ENCODE measurements at places on chromosomes 6 and 20.

GRCh38 chr6:93183531-93183972 is 235.8 kb downstream of the EPHA7 start:
- no peak for DNase-seq

- DNase-seq: no peak
These were observed 55.7 kb downstream of the TMEM242 start for GRCh38 chr6:157267654-157268053.

- no peak for DNase-seq
These were observed 43.1 kb downstream of the POPDC3 start for GRCh38 chr6:105136431-105137350.

- DNase-seq: no peak
These were observed 77.5 kb downstream of the ATXN1 start for GRCh38 chr6:16683641-16684194.

DNA sequence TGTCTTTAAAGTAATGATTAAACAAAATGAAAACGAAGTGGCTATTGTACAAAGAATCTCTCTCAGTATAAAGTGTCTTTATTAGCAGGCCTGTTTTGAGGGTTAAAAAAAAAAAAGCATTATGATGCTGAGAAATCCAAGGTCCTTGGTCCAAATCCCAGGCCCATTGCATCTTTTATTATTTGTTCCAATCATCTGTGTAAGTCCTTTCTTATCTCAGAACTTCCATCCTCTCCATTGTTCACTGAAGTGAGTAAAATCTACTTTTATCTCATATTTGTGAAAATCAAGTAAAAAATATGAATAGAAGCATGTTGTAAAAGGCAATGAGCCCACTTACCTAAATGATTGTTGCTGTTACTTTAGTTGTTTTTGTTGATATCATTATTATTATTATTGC is 499.1 kb upstream of the JAG1 start:
- DNase-seq: no peak

- no peak for DNase-seq
These were observed 48.6 kb downstream of the TPD52L1 start for GRCh38 chr6:125201961-125202729.

- DNase-seq: no peak
These were observed 28.7 kb downstream of the SMPDL3A start for GRCh38 chr6:122817766-122818165.

- DNase-seq: no peak
These were observed 8.3 kb upstream of the ISM1 start for GRCh38 chr20:13212750-13213149.

- no peak for DNase-seq
These were observed 1846.5 kb upstream of the DEFB115 start for GRCh38 chr20:29410806-29411457.
